HL-60 (cell line): ENCODE measurements at places on chromosomes 11 and 22.

GRCh38 chr11:87037450-87038234 lies at the start of gene TMEM135:
Gene TMEM135, plus strand, starts transcription at chr11:87037934. Its CDS starts 112 bp downstream, at chr11:87038046.
- DNase-seq = peak; percentile 77

DNA sequence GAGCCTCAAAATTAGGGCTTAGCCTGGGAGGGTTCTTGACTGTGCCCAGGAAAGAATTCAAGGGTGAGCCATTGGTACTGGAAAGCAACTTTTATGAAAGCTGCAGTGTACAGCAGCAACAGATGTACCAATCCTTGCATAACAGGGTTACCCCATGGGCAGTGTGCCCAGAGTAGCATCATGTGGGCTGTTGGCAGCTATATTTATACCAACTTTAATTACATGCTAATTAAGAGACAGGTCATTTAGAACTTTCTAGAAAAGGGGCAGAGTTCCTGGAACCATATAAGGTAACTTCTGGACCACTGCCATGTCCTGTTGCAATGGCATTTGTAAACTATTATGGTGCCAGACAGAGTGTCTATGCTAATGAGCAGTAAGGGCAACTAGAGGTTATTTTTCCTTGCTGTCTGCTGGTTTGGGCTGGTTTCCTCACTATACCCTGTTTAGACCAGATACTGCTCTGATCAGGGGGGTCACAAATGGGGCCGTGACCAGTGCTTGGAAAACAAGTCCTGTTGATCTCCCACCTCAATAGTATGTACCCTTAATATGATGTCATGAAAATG lies 1120.5 kb upstream of the RAG2 start:
- no peak for DNase-seq

- no peak for DNase-seq
Observed at GRCh38 chr22:31998784-31999385, 44.2 kb upstream of the SLC5A1 start.

GRCh38 chr11:46461461-46461927 lies 69.9 kb upstream of the CHRM4 start:
- DNase-seq = no peak

DNA sequence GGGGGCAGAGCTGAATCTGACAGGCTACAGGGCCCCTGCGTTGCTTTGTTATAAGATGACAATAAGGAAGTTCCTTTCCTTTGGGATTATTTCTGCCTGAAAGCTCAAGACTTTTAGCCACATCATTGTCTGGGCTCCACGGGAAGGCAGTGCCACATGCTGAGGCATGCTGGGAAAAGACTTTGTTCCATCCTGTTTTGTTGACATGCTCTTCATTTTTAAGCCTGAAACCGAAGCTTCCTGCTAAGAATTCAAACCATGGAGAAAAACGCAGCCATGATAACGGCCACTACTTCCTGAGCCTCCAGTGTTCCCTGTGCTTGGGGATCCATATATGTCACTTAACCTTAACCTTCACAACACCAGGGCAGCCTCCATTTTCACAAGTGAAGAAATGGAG lies 5.5 kb upstream of the TCF20 start:
- DNase-seq = no peak

- no peak for DNase-seq
Observed at GRCh38 chr11:16881766-16882165, 132.4 kb downstream of the PLEKHA7 start.

DNA sequence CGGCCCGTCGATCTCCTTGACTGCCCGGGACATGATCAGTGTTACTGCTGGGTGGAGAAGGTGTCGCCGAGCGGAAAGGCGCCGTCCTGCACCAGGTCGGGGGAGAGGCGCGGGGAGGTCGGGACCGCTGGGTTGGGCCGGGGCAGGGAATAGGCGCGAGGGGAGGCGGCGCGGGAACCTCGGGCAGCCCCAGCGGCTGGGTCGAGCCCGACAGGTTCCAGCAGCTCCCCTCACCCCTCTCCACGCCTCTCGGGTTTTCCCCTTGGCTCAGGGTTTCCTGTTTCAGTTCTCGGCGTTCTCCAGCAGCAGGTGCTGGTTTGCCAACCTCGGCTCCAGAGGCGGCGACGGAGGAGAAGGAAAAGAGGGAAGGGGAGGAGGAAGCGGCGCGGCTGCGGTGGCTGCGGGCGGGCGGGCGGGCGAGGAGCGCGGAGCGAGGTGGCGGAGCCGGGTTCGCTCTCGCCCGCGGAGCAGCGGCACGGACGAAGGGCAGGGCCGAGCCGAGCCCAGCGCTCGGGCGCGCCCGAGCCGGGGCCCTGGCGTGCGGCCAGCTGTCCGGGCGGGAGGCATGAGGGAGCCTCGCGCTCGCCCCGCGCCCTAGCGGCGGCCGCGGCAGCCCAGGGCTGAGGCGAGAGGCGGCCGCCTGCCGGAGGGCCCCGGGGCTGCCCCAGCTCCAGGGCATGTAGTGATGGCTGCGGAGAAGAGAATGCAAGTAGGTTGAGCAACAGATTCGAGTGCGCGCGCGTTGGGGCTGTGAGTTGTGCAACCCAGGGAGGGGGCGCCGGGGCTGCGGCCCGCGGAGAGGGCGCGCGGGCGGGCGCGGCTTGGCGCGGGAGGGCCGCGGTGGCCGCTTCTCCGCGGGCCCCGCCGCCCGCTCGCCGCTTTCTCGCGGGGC lies at the start of gene ZC3H12C:
Gene ZC3H12C, plus strand, starts transcription at position 878 of the 892 bp plus-strand sequence. CDS start 20 bp downstream, outside the sequence.
- DNase-seq = peak; percentile 64

GRCh38 chr22:25393121-25393805 lies 171.2 kb upstream of the GRK3 start:
- DNase-seq = no peak

GRCh38 chr11:38648604-38649003 lies 2050.6 kb upstream of the RAG2 start:
- no peak for DNase-seq

DNA sequence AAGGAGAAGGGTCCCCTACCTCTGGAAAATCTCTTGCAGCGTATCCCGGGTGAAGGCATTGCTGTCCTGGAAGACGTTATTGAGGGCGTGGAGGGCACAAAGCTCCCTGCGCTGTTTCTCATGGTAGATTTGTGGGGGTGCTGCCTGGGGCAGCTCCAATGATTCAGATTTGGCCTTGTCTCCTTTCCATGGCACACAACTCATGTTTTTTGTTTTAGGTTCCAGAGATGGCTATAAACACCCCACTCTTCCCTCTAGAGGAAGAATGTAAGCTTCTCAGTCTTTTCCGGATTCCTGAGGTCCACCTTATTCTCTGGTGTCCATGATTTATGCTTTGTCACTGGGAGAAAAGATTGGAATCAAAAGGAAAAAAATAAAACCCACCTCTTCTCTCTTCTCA lies 959 bp downstream of the JOSD1 start:
- DNase-seq = no peak

DNA sequence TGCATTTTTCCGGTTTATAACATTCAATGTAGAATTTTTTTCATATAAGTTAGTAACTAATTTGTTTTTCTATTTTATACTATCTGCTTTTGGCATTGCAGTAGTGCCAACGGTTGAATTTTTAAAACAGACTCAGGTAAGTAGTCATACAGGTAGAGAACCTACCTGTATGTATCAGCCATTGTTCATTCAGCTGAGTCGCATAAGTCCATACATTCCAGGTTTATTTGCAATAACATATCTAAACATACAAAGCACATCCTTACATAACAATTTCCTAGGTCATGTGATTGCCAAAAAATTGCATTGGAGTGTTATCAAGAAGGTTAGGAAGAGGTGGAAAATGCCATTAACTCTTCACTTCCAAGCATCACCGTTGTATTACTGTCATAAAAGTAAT lies 1059.3 kb upstream of the CNTN5 start:
- DNase-seq = no peak

- DNase-seq = no peak
Observed at GRCh38 chr11:133907841-133908241, 48.9 kb downstream of the IGSF9B start.

GRCh38 chr11:61370349-61371005 lies 8.3 kb downstream of the TMEM138 start:
- no peak for DNase-seq

DNA sequence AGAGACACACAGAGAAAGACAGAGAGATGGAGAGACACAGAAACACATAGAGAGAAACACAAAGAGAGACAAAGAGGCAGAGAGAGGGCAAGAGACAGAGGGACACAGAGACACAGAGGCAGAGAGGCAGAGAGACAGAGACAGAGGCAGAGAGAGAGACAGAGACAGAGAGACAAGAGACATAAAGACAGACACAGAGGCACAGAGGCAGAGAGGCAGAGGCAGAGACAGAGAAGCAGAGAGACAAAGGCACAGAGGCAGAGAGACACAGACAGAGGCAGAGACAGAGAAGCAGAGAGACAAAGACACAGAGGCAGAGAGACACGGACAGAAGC lies 6.3 kb downstream of the TNNI2 start:
- DNase-seq = no peak

- no peak for DNase-seq
Observed at GRCh38 chr11:93567401-93567895, 24.3 kb upstream of the SMCO4 start.

- no peak for DNase-seq
Observed at GRCh38 chr11:74465291-74465708, 2.0 kb downstream of the KCNE3 start.

DNA sequence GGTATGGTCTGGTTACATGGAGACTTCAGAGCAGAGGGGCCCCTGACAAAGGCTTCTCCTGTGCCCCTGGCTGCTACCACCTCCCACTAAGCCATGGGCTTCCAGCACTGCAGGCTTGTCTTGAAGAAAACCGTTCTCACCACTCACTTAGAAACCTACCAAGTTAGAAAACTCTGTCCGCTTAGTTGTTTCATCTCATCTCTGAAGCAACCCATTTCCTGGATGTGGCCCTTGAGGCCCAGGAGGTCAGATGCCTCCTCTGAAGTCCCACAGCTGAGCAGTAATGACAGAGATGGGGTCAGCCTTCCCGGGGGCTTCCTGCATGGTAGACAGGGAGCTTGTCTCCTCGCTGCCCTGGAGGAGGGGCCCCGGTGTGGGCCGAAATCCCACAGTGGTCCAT lies 12.9 kb downstream of the CSF2RB start:
- no peak for DNase-seq

DNA sequence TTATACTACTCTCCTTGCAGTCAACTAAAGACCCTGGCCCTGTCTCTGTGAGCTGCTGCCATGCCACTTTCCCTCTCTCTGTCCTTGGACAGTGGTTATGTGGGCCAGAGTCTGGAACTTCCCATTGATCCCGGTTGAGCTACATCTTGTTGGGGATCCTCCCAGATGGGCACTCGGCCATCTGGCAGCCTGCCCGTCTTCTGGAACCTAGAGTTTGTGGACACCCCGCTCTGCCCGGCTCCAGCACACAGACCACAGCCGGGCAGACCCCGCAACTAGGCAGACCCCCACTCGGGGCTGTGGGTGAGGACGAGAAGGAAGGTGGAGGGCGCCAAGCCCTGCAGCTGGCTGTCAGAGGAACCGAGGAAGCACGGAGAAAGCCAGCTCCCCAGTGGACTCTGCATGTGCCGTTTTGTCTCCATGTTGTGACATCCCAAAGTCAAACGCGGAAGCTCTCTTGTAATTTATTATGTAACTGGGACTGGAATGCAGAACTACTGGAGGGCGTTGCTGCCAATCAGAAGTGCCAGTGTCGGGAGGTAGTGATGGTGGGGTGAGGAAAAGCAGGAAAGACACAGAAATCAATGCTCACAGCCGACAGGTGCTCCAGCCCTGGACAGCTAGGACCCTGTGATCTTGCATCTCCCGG lies 207.7 kb downstream of the CEP164 start:
- DNase-seq = peak; percentile 5

DNA sequence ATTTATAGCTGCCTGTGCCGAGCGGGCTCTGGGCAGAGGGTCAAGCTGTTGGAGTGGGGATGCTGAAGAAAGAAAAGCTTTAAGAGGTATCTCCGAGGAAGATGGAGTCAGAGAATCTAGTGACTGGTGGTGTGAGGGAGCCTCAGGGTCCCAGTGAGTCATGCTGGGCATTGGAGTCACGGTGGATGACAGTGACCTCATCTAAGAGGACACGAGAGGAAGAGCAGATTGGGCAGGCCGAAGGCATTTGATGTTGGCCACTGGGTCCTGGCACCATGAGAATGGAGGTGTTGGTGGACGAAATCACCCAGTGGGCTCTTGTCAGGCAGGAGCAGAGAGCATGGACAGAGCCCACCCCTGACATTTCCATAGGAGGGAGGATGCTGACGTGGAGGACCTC lies 68.4 kb downstream of the TBC1D22A start:
- no peak for DNase-seq

DNA sequence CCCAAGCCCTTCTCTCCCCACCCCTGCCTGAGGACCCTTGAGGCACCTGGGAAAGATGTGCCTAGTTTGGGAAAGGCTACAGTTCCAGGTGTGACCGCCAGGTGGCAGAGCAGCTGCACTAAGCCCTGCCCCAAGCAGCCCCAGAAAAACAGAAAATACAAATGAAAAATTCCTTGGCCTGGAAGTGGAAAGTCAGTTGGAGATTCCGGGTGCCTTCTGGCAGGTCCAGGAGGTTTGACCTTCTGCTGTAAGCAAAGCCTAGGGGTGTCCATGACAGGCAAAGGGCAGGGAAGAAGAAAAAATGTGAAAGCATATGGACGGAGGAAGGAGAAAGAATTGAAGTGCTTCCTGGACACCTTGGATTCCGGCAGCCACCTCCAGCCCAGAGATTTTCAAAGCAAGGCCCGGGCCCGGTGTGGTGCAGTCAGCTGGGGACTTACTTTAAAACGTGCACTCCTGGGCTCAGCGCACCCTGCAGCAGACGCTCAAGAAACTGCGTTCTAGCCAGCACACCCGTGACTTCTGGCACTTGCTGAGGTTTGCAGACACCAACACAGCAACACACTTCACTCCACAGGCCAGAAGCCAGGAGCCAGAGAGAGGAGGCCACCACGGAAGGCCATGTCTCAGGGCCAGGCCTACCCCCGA lies 37.3 kb upstream of the SLC22A12 start:
- peak; percentile 45 for DNase-seq

GRCh38 chr11:131495423-131495822 lies 125.0 kb downstream of the NTM start:
- no peak for DNase-seq

GRCh38 chr22:23696326-23696851 lies 5.6 kb downstream of the RGL4 start:
- DNase-seq = peak; percentile 96

DNA sequence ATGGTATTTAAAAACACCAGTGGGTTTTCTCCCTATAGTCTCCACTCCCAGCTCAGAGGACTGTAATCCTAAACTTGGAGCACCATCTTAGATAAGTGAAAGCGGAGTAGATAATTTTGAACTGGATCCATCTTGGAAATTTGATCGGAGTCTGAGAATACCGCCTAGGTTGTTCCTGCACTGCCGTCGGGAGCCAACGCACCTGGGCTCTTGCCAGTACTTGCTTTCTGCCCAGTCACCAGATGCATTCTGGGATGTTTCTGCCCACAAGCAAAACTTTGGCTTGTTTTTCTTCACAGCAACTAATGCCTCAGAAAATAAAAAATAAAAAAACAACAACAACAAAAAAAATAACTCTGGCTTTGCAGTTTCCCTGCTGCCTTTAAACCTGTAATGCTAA lies 113.0 kb upstream of the MTMR2 start:
- DNase-seq = no peak

GRCh38 chr22:43018615-43019014 lies 3.7 kb upstream of the PACSIN2 start:
- DNase-seq = no peak

- DNase-seq = no peak
Observed at GRCh38 chr11:97865424-97866012, 1155.2 kb upstream of the CNTN5 start.
